Bone marrow (tissue), 2 donors: ENCODE measurements at places on chromosomes 7 and 10.
A peak's percentile ranks its signal among the peaks of the same experiment; 100 is the strongest.

- no peak for DNase-seq
These were observed 173.6 kb upstream of the PDE1C start for GRCh38 chr7:32243687-32244290.

- DNase-seq = peak; percentile 2
These were observed 42.8 kb downstream of the FOXL3 start for GRCh38 chr7:332646-333392.

GRCh38 chr7:55081068-55081467, 62.3 kb downstream of the EGFR start:
- no peak for DNase-seq

- no peak for DNase-seq
These were observed 157.6 kb downstream of the GRK5 start for GRCh38 chr10:119364645-119365600.

- DNase-seq = no peak
These were observed 73.2 kb downstream of the POT1 start for GRCh38 chr7:124856299-124856888.

GRCh38 chr7:76358011-76358480, 745 bp downstream of the YWHAG start:
- peak; percentile 26 for DNase-seq

GRCh38 chr7:45978010-45978681, 57.1 kb upstream of the IGFBP3 start:
- DNase-seq = no peak

- DNase-seq = no peak
These were observed 32.9 kb upstream of the BPGM start for GRCh38 chr7:134613623-134614347.

DNA sequence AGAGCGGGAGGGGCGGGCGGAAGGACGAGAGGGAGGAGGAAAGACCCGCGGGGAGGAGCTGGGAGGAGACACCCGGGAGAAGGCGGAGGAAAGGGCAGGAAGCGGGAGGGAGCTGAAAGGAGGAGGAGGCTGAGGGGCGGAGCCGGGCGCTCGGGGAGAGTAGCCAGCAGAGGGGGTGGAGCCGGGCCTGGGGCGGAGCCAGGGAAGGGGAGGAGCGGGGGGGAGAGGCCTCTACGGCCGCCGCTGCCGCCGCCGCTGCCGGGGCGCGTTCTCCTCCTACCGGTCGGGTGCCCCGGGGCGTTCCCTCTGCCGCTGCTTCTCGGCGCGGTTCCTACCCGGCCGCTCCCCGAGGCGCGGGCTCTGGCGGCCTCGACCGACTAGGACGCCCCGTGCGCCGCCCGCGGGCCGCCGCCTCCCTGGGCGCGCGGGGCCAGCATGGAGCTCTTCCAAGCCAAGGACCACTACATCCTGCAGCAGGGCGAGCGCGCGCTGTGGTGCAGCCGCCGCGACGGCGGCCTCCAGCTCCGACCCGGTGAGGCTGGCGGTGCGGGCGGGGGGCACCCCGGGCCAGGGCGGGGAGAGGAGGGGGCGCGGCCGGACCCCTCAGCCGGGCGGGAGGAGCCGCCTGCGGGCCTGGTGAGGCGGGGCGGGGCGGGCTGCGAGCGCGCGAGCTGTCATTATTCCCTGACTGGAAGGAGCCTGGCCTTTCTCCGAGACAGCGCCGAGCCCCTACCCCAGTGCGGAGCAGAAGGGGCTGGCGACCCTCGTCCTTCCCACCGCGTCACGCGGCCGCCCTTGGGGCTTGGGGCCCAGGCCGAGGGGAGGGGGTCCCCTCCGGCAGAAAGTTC, at the start of gene INPP5F:
Gene INPP5F (plus strand): TSS at position 223 of the 848 bp plus-strand sequence. CDS start 213 bp downstream, at position 436.
- peak; percentile 96 for DNase-seq

- no peak for DNase-seq
These were observed 85.8 kb downstream of the GSAP start for GRCh38 chr7:77330169-77330882.

DNA sequence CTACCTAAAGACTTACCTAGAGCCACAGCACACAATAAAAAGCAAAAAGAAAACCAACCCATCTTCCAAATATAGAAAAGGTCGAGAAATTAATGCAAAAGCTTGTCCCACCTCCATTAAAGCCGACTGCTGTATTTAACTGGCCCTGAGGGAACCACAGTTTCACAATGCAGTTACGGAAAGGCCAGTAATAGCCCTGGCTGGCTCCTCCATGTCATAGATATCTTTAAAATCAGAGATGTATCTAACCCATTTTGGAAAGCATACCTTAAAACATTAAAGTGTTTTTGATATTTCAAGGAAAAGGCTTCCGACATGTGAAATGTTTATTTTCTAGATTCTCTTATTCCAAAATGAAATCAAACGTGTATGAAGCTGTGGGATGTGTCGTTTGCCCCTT, 23.0 kb downstream of the HDAC9 start:
- no peak for DNase-seq

GRCh38 chr10:128025951-128026350, 100.3 kb downstream of the MKI67 start:
- DNase-seq = no peak

- no peak for DNase-seq
These were observed 31.1 kb downstream of the CAMK2G start for GRCh38 chr10:73843261-73843660.

DNA sequence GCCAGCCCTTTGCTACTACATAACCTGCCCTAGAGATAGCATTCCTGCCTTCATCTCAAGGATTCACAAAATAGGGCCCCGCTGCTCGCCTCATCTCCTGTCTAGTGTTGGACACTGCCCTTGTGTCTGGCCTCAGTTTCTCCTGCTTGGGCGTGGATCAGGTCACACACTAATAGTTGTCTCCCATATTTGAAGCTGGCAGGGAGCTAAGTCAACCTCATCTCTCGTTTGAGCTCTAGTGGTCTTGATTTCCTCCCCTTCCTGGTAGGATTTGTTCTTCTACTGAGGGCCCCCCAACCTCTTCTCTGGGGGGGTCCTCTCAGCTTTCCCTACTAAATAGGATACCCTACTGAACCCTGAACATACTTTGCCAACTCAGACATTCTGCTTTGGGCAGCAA, 42.2 kb downstream of the ADCYAP1R1 start:
- DNase-seq = no peak

DNA sequence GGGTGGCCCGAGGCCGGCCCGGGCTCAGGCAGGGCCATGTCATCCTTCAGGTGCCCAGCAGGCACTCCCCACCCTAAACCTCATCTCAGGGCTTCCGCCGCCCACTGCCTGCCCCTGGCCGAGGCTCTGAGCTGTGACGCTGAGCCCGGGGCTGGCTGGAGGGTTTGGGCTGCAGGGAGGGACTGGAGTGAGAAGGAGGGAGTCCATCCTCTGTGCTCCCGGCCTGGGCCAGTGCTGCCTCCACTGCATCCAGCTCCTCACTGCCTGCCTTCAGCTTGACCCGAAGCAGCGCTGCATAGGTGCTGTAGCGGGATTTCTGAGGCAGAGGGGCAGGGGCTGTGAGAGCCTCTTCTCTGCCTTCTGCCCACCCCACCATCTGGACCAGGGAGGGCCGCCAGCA, 7.6 kb downstream of the NFKB2 start:
- no peak for DNase-seq

- no peak for DNase-seq
These were observed 11.4 kb downstream of the LHPP start for GRCh38 chr10:124473070-124473469.

- DNase-seq = no peak
These were observed 56.3 kb downstream of the PDGFA start for GRCh38 chr7:463362-463781.

- no peak for DNase-seq
These were observed 382.4 kb downstream of the SORCS3 start for GRCh38 chr10:105023211-105024111.

- DNase-seq = peak; percentile 75
These were observed 10.5 kb downstream of the TMEM273 start for GRCh38 chr10:49177391-49178355.

- DNase-seq = no peak
These were observed 355.7 kb upstream of the STEAP1 start for GRCh38 chr7:89798599-89798996.

- no peak for DNase-seq
These were observed 91.9 kb upstream of the JAZF1 start for GRCh38 chr7:28272461-28272877.

DNA sequence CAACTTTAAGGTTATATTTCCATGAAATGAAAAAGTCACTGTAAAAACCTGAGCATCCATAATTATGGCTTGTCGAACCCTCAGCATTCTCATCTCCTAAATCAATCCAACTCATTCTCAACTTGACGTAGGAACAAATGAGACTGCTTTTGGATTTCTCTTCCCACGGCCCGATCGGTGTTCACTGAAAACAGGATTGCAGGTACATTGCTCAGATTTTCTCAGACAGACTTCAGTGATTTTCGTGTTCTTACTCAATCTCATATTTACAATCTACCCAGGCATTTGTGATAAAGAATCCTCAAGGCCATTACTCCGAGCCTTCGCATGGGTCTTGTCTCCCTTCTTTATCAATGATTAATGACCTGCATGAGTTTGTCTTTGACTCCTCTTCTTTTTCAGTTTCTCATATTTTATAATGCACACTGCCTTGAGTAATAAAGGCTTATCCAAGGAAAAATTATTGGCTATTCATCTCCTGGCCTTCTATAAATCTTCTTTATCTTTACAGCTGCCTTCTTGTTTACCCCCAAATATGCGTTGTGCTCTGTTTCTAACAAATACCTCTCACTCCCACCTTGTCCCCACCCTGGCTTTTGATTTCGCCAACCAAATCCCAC, 90.4 kb upstream of the MYO3A start:
- no peak for DNase-seq

GRCh38 chr7:100575746-100576383, 2.2 kb upstream of the SAP25 start:
- no peak for DNase-seq

DNA sequence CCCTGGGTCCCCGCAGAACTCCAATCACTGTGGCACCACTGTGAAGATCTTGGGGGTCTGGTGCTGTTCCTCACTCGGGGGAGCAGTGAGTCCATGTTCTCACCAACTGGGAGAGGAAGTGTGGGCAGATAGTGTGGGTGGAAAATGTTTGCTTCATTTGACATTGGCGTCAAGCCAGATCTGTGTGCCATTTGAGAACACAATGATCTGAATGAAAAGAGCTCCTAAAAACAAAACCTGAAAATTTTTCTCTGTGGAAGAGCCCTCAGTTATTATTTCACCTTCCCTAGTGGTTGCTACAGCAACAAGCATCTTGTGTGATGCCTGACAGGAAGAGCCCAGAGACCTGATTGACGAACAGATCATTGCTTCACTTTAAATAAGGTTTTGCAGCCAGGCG, 125.6 kb downstream of the VIPR2 start:
- no peak for DNase-seq
